ENCODE measurements at places on chromosomes 6 and 20.

- no peak for DNase-seq
Measured at GRCh38 chr6:150510576-150510975, 89.1 kb upstream of the PLEKHG1 start.

DNA sequence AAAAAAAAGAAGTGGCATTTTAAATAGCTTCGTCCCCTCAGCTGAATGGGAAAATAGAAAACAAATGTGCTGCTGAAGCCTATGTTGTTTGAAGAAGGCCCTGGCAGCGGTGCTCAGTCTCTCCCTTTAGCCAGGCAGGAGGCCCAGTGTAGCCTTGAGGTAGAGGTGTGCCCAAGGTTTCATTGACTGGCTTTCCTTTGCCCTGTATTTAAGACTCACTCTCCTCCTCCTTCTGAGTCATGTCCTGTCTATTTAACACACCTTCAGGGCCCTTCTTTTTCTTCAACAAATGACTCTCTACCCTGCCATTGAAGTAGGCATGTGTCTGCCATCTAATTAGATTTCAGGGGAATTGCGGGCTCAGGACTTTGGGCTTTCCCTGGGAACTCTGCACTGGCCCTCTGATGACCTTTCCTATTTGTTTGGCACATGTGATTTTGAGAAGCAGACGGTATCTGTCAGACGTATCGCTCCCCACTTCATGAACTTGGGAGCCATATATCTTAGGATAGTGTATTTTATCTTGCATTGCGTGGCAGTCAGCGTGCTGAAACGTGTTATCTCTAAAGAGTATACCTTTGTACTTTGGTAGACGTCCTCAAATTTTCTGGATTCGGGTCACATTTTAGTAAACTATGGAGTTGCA is 4.3 kb downstream of the TJAP1 start:
- DNase-seq: no peak

DNA sequence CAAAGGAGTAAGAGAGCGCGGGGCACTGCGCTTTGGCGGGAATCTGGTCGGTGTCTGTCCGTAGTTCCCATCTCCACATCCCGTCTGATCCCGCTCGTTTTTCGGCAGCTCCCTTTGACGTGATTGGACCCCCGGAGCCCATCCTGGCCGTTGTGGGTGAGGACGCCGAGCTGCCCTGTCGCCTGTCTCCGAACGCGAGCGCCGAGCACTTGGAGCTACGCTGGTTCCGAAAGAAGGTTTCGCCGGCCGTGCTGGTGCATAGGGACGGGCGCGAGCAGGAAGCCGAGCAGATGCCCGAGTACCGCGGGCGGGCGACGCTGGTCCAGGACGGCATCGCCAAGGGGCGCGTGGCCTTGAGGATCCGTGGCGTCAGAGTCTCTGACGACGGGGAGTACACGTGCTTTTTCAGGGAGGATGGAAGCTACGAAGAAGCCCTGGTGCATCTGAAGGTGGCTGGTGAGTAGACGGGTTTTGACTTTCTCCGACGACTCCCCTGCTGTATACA is 1.4 kb downstream of the BTN1A1 start:
- DNase-seq: no peak

- DNase-seq: no peak
Measured at GRCh38 chr6:21478883-21479539, 114.5 kb upstream of the SOX4 start.

DNA sequence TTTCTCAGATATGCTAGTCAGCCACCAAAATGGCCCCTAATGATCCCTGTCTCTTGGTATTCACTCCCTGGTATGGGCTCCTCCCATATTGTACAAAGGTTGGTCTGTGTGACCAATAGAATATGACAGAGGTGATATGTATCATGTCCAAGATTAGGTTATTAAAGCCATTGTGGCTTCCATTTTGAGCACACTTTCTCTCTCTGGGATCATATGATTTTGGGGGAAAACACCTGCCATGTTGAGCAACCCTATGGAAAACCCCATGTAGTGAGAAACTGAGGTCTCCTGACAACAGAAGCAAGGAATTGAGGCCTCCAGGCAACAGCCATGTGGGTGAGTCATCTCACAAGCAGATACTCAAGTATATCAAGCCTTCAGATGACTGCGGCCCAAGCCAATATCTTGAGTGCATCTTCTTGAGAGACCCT is 7.1 kb upstream of the ZNF318 start:
- no peak for DNase-seq

DNA sequence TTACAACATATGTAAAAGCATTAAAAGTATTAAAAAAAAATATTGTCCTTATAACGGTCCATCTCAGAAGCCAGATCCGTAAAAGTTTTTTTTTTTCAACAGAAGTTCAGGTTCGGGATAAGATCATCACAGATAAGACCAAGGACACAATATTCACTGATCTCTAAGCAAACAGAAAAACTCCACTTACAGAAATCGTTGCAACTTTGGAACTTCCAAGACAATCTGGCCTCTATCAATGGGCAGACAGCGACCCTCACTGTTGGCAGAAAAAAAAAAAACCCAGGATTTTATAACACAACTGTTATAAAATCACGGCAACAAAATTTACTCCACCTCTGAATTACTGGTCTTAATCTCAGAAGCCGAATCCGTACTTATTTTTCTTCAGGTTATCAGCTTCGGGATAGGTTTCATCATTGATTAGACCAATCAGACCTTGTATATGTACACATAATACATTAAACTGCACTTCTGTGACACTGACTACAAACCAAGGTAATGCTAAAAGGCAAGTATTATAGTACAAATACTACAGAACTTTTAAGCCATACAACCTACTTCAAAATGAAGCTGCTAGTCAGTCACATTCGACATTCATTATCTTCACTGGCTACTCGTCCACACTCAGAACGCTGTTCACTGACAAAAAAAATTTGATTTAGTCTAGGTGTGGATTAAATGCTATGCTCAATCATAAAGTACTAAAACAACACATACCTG is 34.7 kb upstream of the SYNCRIP start:
- no peak for DNase-seq

DNA sequence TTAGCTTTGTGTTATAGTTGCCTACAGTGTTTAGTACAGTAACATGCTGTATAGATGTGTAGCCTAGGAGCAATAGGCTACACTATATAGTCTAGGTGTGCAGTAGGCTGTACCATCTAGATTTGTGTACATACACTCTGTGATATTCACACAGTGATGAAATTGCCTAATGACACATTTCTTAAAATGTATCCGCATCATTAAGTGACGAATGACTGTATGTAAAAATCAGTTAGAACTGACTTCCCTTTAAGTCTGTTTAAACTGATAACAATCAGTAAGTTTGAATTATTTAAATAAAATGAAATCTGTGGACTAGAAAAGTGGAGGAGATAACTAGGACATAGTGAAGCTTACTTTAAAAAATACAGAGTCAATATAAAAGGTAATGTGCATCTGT is 176.1 kb downstream of the CDKAL1 start:
- DNase-seq: no peak

DNA sequence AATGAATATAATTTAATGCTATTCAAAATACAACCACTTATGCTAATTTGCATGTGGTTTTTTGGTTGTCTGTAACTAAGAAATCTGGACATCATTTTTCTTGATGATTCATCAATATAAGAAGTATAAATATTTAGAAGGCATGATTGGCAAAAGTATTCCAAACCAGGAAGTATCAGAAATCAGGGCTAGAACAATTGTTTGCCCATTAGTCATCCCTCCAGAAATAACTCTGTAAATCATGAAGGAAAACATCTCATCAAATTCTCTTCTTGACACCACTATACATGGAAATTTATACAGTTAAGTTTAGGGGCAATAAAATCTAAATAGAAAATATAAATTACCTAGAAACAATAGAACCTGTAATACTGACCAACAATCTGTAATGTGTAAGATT is 554.7 kb upstream of the HS3ST5 start:
- no peak for DNase-seq

GRCh38 chr6:138240476-138241245 is 22.4 kb upstream of the PBOV1 start:
- DNase-seq: no peak

GRCh38 chr20:37726971-37727956 is 33.4 kb downstream of the CTNNBL1 start:
- no peak for DNase-seq

GRCh38 chr6:23213193-23213592 is 643.8 kb downstream of the HDGFL1 start:
- no peak for DNase-seq

- no peak for DNase-seq
Measured at GRCh38 chr6:15264902-15265761, 19.3 kb downstream of the JARID2 start.

DNA sequence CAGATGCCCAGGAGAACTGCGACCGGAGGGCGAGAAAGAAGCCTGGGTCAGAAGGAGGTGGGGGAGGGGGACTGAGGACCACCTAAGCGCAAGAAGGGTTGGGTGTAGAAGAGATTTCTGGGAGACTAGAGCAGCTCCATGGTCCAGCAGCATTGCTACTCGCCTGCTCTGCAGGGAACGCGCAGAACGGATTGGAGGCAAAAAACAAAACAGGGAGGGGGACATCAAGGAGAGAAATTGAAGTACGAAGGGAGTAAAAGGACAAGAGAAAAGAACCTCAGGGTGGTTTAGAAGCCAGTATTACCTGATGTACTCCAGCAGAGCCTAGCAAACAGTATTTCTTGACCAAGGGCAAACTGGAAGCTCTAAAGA is 537 bp upstream of the GABBR1 start:
- DNase-seq: no peak

GRCh38 chr6:168455847-168456530 is 15.0 kb downstream of the SMOC2 start:
- no peak for DNase-seq

- no peak for DNase-seq
Measured at GRCh38 chr20:37764333-37764935, 70.6 kb downstream of the CTNNBL1 start.

DNA sequence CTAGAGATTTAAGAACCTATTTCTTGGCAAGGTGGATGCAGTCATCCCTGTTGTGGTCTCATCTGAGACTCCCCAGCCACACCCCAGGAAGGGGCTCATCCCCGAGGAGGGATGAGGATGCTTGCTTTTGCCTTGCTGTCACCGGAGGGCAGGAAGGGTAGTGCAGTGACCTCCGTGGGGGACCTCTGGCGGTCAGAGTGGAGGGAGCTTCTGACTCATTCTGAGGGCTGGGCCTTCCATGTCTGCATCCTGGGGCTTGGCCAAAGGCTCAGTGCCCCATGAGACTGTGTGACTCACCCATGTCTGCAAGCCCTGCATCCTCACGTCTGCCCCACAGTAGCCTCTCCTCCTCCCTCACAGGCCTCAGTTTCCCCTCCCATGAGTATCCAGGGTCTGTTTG is 38.7 kb downstream of the UQCC2 start:
- no peak for DNase-seq

- DNase-seq: no peak
Measured at GRCh38 chr6:157570104-157570503, 189.1 kb downstream of the ZDHHC14 start.

GRCh38 chr6:151290877-151291721 is 51.3 kb downstream of the AKAP12 start:
- DNase-seq: no peak

DNA sequence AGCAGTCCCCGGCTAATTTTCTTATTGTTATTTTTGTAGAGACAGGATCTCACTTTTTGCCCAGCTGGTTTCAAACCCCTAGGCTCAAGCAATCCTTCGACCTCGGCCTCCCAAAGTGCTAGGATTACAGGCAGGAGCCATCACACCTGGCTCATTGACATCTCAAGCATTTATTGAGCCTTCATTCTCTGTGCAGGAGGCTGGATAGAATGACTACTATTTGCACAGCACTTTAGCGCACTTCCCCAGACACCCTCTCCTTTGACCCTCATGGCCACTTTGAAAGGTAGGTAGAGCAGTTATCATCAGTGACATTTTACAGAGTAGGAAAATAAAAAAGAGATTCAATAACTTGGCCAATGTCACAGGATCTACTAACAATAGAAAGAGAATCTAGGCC is 124.0 kb upstream of the STXBP5 start:
- DNase-seq: no peak

- no peak for DNase-seq
Measured at GRCh38 chr20:44014807-44015732, 100.4 kb downstream of the TOX2 start.

DNA sequence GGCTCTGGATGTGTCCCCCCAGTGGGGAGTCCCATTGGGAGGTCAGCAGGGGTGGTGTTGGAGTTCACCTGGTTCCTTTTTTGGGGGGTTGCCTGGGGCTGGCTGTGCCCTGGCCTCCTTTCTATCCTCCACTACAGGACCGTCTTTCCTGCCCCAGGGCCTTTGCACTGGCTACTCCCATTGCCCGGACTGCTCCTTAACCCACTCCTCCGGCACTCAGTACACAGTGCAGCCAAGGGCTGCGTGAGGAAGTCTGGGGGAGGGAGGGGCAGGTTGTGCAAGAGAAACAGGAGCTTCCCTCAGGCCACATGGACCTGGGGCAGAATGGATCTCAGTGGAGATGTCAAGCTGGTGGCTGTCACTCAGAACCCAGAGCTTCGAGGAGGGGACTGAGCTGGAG is 429.3 kb upstream of the SULF2 start:
- no peak for DNase-seq

DNA sequence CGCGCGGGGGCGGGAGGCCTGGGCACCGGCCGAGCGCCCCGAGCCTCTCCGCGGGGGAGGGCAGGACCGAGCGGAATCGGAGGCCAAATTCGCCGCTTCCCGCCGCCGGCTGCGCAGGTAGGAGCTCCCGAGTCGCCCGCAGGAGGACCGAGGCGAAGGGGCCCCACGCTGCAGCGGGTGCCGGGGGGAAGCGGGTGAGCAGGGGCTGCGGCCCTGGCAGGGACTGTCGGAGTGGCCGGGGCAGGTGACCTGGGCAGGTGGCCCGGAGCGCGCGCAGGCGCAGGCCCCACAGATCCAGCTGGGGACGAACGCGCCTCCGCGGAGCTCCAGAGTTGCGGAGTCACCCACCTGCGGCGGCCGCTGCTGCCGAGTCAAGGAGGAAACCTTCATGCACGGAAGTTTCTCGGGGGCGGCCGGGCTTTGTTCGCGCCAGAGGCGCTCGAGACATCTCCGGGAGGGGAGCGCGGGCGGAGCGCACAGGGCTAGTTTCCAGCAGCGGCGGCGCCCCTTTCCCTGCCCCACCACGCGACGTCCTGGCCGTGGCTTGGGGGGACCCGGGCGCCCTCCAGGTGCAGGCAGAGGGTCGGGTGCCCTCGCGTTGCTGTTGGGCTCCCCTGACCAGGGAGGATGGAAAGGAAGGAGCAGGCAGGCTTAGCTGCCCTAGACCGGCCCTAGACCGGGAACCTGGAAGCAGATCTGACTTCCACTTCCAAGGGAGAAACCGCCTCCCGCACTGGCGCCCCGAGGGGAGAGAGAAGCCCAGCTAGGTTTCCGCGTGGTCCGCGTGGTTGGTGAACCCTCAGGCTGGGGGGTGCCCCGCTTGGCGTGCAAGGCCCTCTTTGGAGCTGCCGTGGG is 590 bp downstream of the SLCO4A1 start:
- DNase-seq: peak; percentile 50

Measured in KG1 (cell line).